Esophagus muscularis mucosa (tissue), 4 donors: ENCODE measurements at places on chromosomes 1 and 21. TPM values are rescaled to one million over a fixed set of nuclear protein-coding genes. Genes with fewer than 3 reads are reported as not detected.

DNA sequence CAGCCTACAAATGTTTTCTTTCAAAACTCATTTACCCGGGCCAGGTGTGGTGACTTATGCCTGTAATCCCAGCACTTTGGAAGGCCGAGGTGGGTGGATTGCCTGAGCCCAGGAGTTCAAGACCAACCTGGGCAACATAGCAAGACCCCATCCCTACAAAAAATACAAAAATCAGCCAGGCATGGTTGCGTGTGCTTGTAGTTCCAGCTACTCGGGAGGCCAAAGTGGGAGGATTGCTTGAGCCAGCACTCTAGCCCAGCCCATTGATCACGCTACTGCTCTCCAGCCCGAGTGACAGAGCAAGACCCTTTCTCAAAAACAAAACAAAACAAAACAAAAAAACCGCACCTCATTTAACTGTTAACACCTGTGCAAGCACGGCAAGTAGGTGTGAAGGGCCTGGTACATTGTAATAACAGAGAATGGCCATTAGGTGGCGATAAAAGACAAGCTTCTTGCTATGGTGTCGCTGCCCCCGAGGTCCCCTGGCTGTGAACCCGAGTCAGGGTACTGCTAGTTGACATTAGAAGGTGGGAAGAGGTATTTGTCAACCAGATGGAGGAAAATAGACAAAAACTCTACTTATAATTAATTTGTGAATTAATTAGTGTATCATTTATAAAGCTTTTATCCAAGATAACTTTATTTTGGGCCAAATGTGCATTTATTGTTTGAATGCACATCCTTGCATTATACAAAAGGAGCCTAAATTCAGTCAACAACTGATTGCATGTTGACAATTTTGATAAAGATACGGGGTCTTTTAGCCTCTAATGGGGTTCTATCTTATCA, 66.5 kb downstream of the SH3BGR start:
- DNase-seq, result peak; percentile 89
- no peak overlapping the region for H3K27ac ChIP-seq
- no peaks in the 10 kb centered on the region for H3K27me3 ChIP-seq
- no peaks in the 10 kb centered on the region for H3K4me1 ChIP-seq
- H3K36me3 ChIP-seq, result no peaks in the 10 kb centered on the region

Gene SAMSN1
- 22.5 TPM for total RNA-seq

DNA sequence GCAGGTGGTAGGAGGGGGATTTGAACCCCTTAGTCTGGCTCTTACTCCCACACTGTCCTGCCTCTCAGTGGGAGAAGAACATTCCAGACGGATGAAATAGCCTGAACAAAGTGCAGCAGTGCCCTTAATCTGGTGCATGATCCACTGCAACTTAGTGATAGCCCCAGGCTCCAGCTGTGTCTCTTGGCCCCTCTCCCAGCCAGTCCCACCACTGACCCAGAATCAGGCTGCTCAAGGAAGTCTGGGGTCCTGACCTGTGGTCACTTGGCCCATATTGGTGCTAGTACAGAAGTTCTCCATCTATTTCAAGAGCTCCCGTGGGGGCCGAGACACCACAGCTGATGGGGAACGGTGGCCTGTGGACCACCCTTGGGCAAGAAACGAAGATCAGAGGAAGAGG, 255.0 kb downstream of the KAZN start:
- no peaks in the 10 kb centered on the region for H3K36me3 ChIP-seq
- H3K4me3 ChIP-seq, result no peak overlapping the region
- H3K4me1 ChIP-seq, result no peaks in the 10 kb centered on the region
- no peak overlapping the region for H3K27ac ChIP-seq

DNA sequence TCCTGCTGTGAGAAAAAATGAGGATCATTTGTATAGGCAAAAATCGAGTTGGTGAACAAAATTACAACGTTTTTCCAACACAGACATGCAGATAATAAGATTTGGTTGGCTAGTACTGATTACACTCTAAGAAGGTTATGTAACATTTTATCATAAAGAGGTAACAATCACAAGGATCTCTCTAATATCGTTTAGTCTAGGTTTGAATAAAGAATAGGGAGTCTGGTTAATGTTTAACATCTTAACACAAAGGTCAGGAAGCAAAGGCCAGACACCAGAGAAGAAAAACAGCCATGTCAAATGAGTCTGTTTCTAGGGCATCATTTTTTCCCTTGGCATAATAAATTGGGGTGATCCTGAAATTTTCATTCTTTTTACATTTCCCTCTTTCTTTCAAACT, 207.4 kb upstream of the CHRM3 start:
- H3K4me1 ChIP-seq, result no peaks in the 10 kb centered on the region
- H3K27ac ChIP-seq, result no peak overlapping the region
- H3K36me3 ChIP-seq, result no peaks in the 10 kb centered on the region
- H3K27me3 ChIP-seq, result no peaks in the 10 kb centered on the region
- no peak overlapping the region for H3K4me3 ChIP-seq

Gene TENT5C
- total RNA-seq, result 0.92 TPM

DNA sequence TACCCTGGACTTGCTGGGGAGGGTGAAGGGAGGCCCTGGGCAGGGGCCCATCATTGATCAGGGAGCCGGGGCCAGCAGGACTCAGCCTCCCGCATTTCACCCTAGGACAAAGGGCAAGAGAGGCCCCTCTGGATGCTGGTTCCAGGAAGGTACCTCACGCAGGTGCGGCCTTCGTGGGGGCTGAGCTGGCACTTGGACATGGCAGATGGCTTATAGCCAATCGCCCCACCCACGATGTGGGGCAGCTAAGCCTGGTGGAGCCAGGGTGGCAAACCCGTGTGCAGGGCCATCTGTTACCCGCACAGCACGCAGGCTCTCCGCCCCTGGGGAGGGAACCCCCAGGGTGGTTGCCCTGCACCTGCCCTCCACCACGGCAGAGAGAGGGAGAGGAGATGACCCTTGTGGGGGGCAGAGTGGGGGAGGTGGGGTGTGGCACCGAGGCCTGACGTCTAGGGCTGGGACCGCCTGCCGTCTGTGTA, 2.5 kb downstream of the TFF3 start:
- peaks cover 12% of the 10 kb centered on the region for H3K4me1 ChIP-seq
- no peak overlapping the region for H3K4me3 ChIP-seq
- H3K36me3 ChIP-seq, result no peaks in the 10 kb centered on the region
- peaks cover 2% of the 10 kb centered on the region for H3K27me3 ChIP-seq
- DNase-seq, result no peak

DNA sequence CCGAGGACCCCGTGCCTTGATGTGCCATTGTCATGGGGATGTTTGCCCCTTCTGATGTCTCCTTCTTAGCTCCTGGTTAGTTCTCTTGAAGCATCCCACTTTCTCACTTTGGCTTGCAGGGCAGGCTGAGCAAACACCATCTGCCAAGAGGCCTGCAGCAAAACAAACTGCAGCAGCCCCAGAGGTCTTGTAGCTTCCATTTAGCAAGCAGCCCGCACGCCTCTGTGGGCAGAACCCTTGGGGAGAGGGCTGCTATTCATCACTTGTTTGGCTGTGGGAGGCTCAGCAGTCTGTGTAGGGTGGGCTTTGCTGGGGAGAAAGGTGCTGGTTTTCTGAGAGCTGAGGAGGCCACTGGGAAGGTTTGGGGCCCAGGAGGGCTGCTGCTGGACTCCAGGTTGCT, 56.7 kb downstream of the KCNC4 start:
- H3K4me3 ChIP-seq, result no peak overlapping the region
- H3K4me1 ChIP-seq, result no peaks in the 10 kb centered on the region

DNA sequence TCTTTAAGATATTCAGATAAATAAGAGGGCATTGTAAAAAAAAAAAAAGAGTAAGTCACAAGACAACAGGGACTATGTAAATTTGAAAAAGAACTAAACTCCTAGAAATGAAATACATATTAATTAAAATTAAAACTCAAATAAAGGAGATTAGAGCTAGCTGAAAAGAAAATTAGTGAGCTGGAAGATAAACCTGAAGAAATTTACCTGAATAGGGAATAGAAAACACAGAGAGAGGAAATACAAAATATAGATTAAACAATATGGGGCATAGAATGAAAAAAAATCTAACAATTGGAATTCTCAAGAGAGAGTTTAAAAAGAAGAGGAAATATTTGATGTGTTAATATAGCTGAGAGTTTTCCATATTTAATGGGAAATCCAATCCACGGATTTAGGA, 35.6 kb upstream of the TADA1 start:
- DNase-seq, result no peak
- no peaks in the 10 kb centered on the region for H3K4me1 ChIP-seq
- no peak overlapping the region for H3K4me3 ChIP-seq
- no peak overlapping the region for H3K27ac ChIP-seq
- H3K27me3 ChIP-seq, result no peaks in the 10 kb centered on the region
- H3K36me3 ChIP-seq, result no peaks in the 10 kb centered on the region

- no peak overlapping the region for H3K27ac ChIP-seq
- no peak for DNase-seq
- H3K4me1 ChIP-seq, result peaks cover 4% of the 10 kb centered on the region
- no peaks in the 10 kb centered on the region for H3K27me3 ChIP-seq
- H3K4me3 ChIP-seq, result no peak overlapping the region
Measured at GRCh38 chr1:61853583-61853982, 111.3 kb downstream of the PATJ start.

DNA sequence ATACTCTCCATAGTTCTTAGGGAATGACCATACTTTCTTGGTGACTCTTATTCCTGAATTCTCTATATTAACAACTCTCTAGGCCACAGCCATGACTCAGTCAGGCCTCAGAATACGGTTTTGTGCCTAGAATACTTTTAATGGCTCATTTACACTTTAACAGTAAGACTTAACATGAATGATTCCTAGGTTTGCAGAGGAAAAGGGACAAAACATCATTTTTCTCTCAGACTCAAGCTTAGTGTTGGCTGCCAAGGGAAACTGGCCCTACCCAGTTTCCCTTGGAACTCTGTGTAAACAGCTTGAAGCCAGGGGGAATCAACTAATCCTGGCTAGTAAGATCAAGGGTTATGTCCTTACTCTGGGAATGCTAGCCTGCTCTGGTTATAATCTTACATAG, 164.9 kb upstream of the PKN2 start:
- H3K4me3 ChIP-seq, result no peak overlapping the region
- peaks cover 27% of the 10 kb centered on the region for H3K4me1 ChIP-seq
- H3K27ac ChIP-seq, result no peak overlapping the region

- no peak for DNase-seq
- H3K36me3 ChIP-seq, result peaks cover 27% of the 10 kb centered on the region
- no peaks in the 10 kb centered on the region for H3K27me3 ChIP-seq
Measured at GRCh38 chr21:46423546-46424038, 35.1 kb upstream of the DIP2A start.

DNA sequence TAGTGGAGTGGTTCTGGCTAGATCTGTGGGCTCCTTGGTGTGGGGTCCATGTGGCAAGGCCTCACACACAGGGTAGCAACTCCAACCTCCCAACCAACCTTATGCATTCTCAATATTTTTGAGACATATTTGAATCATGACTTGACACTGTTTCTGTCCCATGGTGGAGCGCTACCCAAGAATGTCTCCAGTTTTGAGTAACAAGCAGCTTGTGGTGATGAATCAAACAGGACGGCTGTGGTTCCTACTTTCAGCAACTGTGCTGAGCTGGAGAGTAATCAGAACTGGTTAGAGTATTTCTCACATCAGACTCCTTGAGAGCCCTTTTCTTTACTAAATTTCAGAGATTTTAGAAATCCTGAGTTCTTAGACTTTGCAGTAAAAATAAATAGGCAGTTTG, 3.1 kb downstream of the LCE3D start:
- no peaks in the 10 kb centered on the region for H3K27me3 ChIP-seq
- H3K4me3 ChIP-seq, result no peak overlapping the region
- no peak overlapping the region for H3K27ac ChIP-seq
- DNase-seq, result no peak
- H3K36me3 ChIP-seq, result no peaks in the 10 kb centered on the region

DNA sequence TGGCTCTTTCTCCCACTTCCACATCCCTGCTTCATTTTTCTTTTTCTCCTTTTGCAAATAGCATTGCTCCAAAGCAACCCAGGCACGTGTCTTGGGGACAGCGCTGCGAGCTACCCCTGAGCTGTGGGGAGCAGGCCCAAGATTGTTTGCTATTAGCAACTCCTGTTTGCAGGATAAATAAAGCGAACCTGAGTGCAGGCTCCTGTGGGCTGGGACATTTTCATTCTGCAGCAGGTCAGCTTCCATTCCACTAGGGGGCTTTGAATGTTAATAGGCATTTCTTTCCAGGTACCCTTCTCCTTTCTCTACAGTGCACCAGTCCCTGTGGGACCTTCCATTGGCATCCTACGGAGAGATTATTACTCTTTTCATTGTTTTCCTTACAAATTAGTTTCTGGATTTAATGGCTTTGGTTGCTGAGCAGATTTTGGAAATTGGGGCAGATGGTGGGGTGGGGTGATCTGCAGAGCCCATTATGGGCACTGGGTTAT, 54.0 kb downstream of the OLFML3 start:
- no peak overlapping the region for H3K27ac ChIP-seq
- no peaks in the 10 kb centered on the region for H3K36me3 ChIP-seq
- DNase-seq, result no peak
- no peak overlapping the region for H3K4me3 ChIP-seq
- H3K4me1 ChIP-seq, result no peaks in the 10 kb centered on the region

DNA sequence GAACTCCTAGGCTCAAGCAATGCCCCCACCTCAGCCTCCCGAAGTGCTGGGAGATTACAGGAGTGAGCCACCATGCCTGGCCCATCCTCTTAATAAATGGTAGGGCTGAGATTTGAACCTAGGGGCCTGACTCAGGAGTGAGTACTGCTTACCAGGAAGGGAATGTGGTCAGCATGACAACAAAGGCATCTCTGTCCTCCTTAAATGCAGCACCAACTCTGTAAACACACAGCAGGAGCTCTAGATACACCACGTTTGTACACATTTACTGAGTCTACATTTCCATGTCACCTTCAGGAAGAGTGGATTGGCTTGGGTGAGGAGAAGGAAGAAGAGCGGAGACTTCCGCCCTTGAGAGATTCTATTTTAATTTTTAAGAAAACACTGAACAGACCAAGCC, 38.5 kb downstream of the HIVEP3 start:
- H3K27ac ChIP-seq, result no peak overlapping the region
- no peak overlapping the region for H3K4me3 ChIP-seq
- H3K36me3 ChIP-seq, result no peaks in the 10 kb centered on the region
- no peaks in the 10 kb centered on the region for H3K27me3 ChIP-seq
- DNase-seq, result no peak

- no peaks in the 10 kb centered on the region for H3K27me3 ChIP-seq
- DNase-seq, result no peak
- no peaks in the 10 kb centered on the region for H3K4me1 ChIP-seq
- no peak overlapping the region for H3K4me3 ChIP-seq
- H3K36me3 ChIP-seq, result no peaks in the 10 kb centered on the region
- H3K27ac ChIP-seq, result no peak overlapping the region
Measured at GRCh38 chr1:14610761-14611160, 12.3 kb downstream of the KAZN start.

DNA sequence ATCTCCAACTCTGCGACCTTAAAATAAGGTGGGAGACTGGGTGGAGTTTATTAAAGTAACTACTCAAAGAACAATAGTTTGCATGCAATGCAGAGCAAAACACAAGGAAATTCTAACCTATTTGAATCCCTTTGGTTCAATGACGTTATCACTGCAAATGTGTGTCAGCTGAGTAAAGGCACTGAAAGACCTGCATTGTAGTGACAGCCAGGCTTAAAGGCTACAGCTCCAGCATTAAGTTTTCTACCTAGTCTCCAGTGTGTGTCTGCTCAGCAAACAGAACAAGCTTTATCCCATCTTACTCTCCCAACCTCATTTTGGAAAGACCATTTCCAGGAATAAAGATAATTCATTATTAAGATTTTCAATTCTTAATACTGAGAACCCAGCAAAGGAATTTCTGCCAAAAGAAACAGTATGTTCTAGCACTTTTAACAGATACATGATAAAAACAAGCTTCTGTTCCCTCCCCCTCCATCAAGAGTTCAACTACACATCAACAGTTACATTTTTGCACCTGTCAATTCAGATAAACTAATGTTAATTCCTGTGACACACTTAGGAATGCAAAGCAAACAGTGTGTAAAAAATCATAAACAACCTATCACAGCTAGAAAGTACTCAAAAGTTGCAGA, 14.2 kb downstream of the PTP4A2 start:
- no peaks in the 10 kb centered on the region for H3K36me3 ChIP-seq
- H3K27me3 ChIP-seq, result no peaks in the 10 kb centered on the region
- H3K4me1 ChIP-seq, result peaks cover 71% of the 10 kb centered on the region
- H3K4me3 ChIP-seq, result no peak overlapping the region
- H3K27ac ChIP-seq, result no peak overlapping the region
